ENCODE measurements at places on chromosomes 1 and 21.

- DNase-seq = no peak
Measured at GRCh38 chr21:28447462-28447861, 545.2 kb downstream of the LTN1 start.

- DNase-seq = no peak
Measured at GRCh38 chr1:208154040-208154439, 90.1 kb downstream of the PLXNA2 start.

GRCh38 chr1:229019663-229020271 lies 251.1 kb upstream of the RAB4A start:
- DNase-seq = no peak

- no peak for DNase-seq
Measured at GRCh38 chr1:91672601-91673161, 172.0 kb downstream of the CDC7 start.

- peak; percentile 44 for DNase-seq
Measured at GRCh38 chr1:75587692-75588091, 23.2 kb downstream of the SLC44A5 start.

- no peak for DNase-seq
Measured at GRCh38 chr1:42761567-42761966, 5.3 kb downstream of the P3H1 start.

Data from NCI-H524 treated with DMSO at 0.1 percent for 48 hours (cell line).